Activated CD4-positive, alpha-beta T cell treated with anti-CD3 and anti-CD28 coated beads for 1 hour (primary cell): ENCODE measurements at places on chromosomes 4 and X.

GRCh38 chrX:106606571-106606970 lies 5.2 kb upstream of the RADX start:
- DNase-seq: no peak

- no peak for DNase-seq
Measured at GRCh38 chr4:153333874-153334273, 10.6 kb upstream of the MND1 start.

DNA sequence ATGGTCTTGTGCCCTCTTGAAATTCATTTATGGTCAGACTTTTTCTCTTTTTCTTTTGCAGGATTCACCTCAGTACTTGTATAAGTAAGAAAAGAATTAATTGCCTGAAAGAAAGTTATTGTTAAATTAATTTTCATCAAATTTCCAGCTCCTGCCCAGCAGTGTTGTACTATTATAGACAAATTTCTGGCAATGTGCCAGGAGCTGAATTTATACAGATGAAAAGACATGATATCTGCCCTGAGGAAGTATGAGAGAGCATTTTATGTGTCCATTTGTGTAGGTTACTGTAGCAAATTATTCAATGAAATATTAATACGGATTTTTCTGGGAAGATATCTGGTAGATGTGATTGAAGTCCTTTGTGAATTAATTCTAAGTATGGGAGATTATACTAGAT lies 2371.5 kb upstream of the TENM3 start:
- no peak for DNase-seq

- DNase-seq: no peak
Measured at GRCh38 chr4:74754218-74754617, 40.1 kb downstream of the BTC start.

DNA sequence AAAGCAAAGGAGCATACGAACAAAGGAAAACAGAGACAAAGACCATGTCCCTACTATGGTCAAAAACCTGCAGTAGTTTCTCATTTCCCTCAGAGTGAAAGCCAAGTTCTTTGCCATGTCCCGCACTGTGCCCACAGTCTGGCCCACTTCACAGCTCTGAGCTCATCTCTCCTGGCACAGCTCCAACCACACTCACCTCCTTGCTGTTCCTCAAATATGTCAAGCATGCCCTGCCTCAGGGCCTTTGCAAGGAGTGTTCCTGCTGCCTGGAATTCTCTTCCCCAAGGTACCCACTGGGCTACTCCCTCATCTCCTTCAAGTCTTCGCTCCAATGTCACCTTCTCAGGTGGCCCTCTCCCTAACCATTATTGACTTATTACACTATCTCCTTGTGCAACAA lies 72.1 kb downstream of the COX18 start:
- no peak for DNase-seq

DNA sequence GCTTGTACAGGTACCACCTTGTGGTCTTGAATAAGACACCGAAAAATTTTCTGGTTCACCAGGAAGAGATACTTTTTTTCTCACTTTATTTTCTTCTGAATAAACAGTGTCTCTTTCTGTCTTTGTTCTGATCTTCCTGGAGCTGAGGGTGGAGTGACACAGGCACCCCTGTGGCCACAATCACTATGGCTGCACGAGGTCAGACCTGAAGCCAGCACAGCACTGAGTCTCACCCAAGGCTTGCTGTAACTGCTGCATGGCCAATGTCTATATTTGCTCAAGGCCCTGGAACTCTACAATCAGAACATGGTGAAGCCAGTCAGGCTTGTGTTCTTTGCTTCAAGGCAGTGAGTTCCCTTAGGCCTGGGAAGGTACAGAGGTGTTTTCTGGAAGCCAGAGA lies 87.2 kb downstream of the GPR174 start:
- DNase-seq: no peak

DNA sequence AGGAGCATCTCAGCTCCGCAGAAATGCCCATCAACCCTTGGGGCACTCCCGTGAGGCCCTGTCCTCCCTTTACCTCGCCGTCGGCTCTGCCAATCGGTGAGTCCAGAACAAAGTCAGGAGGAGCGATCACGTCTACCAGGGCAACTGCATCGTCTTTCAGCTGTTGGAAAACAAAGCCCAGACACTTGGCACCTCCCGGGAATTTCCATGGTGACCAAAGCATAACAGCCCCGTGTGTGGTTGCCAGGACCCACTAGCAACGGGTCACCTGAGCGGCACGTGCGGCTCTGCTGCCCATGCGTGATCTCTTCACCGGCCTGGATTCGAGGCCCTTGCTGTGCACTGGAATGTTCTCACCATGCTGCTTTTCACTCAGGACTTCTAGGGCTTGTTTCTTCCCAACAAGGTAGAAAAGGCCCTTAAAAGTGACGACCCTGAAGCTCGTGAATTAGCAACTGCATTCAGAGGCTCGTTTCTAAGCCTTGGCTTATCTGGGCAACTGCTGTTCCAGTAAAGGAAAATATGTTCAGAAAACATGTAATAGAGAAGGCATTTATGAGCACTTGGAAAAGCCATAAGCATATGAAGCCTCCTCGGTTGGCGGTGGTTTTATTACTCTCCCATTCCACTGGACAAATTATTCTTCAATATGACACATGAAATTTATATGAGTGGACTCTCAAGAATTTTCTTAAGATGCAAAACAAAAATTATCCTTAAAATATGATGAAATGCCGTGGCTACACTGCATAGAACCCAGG lies 69.5 kb downstream of the ACOX3 start:
- DNase-seq: no peak

DNA sequence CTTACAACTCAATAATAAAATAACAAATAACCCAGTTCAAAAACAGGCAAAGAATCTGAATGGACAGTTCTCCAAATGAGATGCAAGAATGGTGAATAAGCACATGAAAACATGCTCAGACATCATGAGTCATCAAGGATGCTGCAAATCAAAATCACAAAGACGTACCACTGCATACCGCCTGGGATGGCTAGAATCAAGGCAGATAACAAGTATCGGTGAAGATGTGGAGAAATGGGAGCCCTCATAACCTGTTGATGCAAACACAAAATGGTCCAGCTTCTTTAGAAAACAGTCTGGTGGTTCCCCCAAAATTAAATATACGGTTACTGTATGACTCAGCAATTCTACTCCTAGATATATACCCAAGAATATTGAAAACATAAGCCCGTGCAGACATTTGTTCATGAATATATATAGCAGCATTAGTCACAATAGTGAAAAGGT lies 32.5 kb downstream of the AKAP4 start:
- DNase-seq: no peak

DNA sequence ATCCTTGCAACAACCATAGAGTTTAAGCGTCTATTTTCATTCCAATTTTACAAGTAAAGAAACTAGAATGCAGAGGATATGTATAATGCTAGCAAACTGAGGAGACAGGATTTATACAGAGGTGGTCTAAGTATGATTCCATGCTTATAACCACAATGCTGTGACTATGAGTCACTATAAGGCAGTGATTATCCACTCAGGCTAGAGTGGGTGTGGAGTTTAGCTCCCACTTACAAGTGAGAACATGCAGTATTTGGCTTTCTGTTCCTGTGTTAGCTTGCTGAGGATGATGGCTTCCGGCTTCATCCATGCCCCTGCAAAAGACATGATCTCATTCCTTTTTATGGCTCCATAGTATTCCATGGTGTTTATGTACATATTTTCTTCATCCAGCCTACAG lies 41.6 kb upstream of the EDA2R start:
- no peak for DNase-seq

DNA sequence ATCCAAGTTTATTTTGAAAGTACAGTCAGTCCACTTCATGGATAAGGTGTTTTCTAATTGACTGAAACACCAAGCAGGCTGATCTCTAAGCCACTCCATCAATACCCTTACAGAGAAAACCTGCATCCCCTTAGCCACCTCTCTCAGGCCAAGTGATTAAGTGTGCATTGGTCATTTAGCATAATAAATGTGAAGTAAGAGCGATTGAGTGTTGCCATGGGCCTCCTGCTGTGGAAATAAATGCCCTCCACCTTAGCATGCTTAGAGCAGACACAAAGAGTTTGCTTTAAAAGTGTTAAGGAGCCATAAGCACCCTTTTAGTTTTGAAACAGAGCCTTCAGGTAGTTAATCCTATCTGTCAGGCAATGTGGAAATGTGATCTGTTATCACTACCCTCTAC lies 386.5 kb downstream of the GPAT3 start:
- no peak for DNase-seq

- DNase-seq: no peak
Measured at GRCh38 chrX:10831716-10832502, 211.5 kb upstream of the MID1 start.

DNA sequence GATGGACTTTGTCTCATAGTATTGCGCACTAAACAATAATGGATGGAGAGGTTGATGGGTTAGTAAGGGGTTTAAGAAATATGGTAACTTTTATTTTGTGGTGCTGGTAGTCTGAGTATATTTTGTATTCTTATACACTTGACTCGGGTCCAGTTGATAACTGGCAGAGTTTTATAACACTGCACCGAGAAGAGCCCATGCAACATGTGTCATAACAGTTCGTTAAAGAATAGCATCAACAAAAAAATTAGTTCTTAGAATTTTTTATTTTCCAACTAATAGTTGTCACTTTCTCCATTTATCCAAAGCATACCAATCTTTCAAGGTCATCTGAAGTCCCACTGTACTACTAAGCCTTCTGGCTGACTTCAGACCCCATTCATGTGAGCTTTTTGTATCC lies 175.1 kb downstream of the SOWAHB start:
- DNase-seq: no peak

DNA sequence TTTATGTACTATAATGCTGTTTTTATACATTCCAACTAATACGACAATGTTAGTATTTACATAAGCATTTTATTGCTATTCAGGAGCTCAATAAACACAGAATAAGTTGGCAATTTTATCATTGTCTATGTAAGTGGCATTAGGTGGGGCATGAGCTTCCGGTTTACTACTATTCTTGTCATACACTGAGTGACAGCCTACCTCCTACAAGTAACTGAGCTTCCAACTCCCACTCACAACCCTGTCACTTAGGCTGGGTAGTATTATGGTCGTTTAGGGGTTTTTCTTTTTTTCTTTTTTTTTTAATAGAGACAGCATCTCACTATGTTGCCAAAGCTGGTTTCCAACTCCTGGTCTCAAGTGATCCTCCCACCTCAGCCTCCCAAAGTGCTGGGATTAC lies 7.4 kb downstream of the PPID start:
- DNase-seq: no peak

GRCh38 chr4:74619931-74620702 lies 174.2 kb downstream of the BTC start:
- no peak for DNase-seq

DNA sequence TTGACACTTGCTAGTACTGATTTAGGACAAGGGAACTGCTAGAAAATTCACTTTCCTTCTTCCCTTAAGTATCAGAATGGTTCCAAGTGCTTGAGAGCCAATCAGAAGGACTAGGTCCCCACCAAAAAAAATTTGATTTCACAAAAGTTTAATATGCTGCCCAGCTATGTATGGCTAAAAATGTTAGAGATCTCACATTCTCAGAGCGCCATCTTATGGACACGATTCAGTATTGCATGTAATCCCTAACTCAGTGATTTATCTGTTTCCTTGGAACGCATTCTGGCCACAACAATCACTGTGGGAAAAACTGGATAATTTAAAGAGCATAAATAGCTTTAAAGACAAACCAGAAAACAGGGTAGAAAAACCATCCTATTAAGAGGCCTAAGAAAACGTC lies 255.1 kb upstream of the GPC4 start:
- DNase-seq: no peak

DNA sequence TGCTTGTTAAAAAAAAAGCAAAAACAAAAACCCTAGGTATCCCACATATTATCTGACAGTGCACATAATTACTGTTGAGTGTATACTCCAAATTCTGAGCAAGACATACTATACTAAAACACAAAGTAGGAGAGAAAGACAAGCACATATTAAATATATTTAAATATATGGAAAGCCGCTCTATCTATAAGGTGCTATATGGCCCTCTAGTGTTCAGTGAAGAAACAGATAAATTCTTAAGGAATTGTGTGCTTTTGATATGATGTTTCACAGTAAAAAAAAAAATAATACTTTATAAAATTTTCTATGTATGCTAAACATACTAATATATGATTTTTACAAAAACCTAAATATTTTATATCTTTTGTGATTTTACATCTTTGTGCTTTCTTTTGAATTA lies 137.8 kb downstream of the FBXW7 start:
- DNase-seq: no peak

DNA sequence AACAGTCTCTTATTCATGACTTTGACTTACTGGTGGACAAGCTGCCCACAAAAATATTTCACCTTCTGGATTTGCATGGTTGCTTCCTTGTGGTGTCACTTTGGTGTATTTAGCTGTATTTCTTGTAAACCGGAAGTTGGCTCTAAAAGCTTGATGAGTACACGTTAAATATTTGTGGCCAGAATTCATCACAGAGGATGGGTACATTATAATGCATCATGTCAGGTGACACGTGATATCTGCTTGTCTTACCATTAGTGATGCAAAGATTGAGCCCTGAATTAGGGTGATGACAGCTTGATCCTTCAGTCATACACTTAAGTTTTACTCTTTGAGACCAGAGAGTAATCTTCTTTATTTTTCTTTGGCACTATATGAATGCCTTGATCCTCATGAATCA lies 188.3 kb upstream of the RPS6KA3 start:
- DNase-seq: no peak
